ENCODE measurements at places on chromosomes 16 and 17. TPM values are rescaled to one million over a fixed set of nuclear protein-coding genes. Genes with fewer than 3 reads are reported as not detected.

ARMC5 gene
- total RNA-seq: 17.7 TPM

CA5A gene
- total RNA-seq: not detected

ABI3 gene
- total RNA-seq: 0.41 TPM

SDR42E2 gene
- not detected for total RNA-seq

TBC1D3D gene
- not detected for total RNA-seq

SMIM36 gene
- total RNA-seq: not detected

WFIKKN2 gene
- not detected for total RNA-seq

CBX8 gene
- total RNA-seq: 8.8 TPM

SLC16A11 gene
- total RNA-seq: not detected

KRT33B gene
- not detected for total RNA-seq

TNFSF12 gene
- 17.0 TPM for total RNA-seq

CCL8 gene
- total RNA-seq: not detected

TBC1D3E gene
- total RNA-seq: not detected

TBX2 gene
- 2.6 TPM for total RNA-seq

SMCR8 gene
- total RNA-seq: 11.9 TPM

ALOX12B gene
- not detected for total RNA-seq

ESRP2 gene
- total RNA-seq: 0.45 TPM

UMOD gene
- not detected for total RNA-seq

TM4SF5 gene
- total RNA-seq: not detected

CCL4 gene
- total RNA-seq: not detected

SLC12A3 gene
- total RNA-seq: not detected

RETREG3 gene
- total RNA-seq: 62.3 TPM

C16orf96 gene
- not detected for total RNA-seq

CTRB2 gene
- total RNA-seq: not detected

ITGAD gene
- total RNA-seq: not detected

CCDC92B gene
- not detected for total RNA-seq

SLC52A1 gene
- total RNA-seq: 0.05 TPM

SOX15 gene
- total RNA-seq: 2.0 TPM

ANKRD13B gene
- 17.6 TPM for total RNA-seq

KRT27 gene
- not detected for total RNA-seq

CCL13 gene
- total RNA-seq: not detected

RCVRN gene
- not detected for total RNA-seq

ZACN gene
- not detected for total RNA-seq

CLDN6 gene
- total RNA-seq: not detected

HBA1 gene
- not detected for total RNA-seq

ACADVL gene
- 349 TPM for total RNA-seq

PRKCA gene
- 24.2 TPM for total RNA-seq

KRT17 gene
- 0.29 TPM for total RNA-seq
